ENCODE measurements at places on chromosomes 12 and 14. TPM values are rescaled to one million over a fixed set of nuclear protein-coding genes. Genes with fewer than 3 reads are reported as not detected.

DNA sequence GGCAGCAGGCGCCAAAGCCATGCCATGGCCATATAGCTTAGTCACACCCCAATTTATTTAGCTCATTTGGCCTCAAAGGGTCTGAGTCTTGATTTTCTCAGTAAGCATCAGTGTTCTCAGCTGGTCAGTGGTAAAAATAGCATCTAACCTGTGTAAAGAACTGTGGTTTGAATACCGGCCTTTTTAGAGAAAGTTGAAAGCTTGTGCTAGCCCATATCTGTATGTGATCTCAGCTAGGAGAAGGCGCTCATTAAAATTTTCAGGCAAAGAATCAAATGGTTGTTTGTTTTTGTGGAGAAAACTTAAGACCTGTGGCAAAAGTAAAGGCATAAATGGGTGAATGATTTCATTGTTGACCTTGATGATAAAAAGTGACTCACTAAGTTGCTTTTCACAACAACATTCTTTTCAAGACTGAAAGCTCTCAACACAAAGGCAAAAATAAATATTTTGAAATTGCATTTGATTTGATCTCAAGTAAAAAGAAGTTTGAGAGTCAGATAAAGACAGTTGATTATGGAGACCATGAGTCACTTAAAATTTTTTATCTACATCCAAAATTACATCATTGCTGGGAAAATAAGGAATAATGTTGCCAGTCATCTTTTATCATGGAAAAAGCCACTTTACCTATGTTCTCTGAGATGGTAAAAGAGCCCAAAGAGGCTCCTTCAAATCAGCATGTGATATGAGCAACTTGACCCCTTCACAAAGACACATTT, 128.5 kb upstream of the RGS6 start:
- DNase-seq, result no peak

- DNase-seq, result no peak
Observed at GRCh38 chr12:48557919-48558318, 11.9 kb downstream of the LALBA start.

DNA sequence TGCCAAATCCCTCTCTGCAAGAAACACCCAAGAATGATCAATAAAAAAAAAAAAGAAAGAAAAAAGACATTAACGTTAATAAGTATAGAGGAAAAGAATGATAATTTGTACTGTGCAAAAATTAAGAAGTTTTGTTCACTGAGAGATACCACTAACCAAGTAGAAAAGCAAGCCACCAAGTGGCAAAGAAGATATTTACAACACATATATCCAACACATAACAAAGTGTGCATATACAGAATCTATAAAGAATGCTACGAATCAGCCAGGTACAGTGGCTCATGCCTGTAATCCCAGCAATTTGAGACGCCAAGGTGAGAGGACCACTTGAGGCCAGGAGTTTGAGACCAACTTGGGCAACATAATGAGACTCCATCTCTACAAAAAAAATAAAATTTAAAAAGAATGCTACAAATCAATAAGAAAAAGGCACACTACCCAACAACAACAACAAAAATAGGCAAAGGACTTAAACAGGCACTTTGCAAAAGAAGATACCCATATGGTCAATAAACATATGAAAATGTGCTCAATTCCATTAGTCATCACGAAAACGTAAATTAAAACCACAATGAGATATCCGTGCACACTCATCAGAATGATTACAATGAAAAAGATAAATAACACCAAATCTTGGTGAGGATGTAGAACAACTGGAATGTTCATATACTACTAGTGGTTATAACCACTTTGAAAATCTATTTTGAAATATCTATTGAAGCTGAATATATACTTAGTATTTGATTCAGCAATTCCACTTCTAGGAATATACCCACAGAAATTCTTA, 19.8 kb downstream of the GALNT4 start:
- DNase-seq, result no peak

GRCh38 chr14:100898465-100898864, 5.1 kb downstream of the RTL1 start:
- DNase-seq, result no peak

- DNase-seq, result no peak
Observed at GRCh38 chr12:123485756-123486155, 27.8 kb downstream of the SNRNP35 start.

OR6C6 gene
- not detected for total RNA-seq

DNA sequence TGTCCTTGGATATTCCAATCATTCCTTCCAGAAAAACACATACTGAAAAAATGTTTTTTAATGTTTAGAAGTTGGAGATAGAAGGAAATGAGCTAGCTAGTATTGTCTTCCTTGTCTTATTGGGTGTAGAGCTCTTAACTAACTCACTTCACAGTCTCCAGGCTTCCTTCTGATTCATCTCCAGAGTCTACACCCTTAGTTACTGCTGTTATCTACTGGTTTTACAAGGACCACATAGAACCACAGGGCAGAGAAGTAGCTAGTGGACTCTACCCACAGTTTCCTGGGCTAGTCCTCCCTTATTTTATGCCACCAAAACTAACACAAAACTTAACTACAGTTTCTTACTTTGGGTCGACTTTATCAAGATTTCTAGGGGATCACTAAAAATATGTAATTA, 31.0 kb upstream of the DHRS4 start:
- DNase-seq, result no peak

GLIPR1L1 gene
- not detected for total RNA-seq

DNA sequence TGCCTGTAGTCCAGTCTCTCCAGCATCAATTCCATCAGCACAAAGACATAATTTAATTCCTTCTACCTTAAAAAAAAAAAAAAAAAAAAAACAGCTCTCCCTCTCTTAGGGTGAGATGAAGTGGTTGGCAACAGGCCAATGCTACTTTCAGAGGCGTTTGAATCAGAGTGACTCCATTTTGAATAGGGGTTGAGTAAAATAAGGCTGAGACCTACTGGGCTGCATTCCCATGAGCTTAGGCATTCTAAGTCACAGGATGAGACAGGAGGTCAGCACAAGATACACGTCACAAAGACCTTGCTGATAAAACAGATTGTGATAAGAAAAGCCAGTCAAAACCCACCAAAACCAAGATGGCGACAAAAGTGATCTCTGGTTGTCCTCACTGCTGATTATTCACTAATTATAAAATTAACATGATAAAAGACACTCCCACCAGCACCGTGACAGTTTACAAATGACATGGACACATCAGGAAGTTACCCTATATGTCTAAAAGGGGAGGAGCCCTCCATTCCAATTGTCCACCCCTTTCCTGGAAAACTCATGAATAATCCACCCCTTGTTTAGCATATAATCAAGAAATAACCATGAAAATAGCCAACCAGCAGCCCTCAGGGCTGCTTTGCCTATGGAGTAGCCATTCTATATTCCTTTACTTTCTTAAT, 6.9 kb upstream of the TCL1B start:
- DNase-seq, result no peak

DNA sequence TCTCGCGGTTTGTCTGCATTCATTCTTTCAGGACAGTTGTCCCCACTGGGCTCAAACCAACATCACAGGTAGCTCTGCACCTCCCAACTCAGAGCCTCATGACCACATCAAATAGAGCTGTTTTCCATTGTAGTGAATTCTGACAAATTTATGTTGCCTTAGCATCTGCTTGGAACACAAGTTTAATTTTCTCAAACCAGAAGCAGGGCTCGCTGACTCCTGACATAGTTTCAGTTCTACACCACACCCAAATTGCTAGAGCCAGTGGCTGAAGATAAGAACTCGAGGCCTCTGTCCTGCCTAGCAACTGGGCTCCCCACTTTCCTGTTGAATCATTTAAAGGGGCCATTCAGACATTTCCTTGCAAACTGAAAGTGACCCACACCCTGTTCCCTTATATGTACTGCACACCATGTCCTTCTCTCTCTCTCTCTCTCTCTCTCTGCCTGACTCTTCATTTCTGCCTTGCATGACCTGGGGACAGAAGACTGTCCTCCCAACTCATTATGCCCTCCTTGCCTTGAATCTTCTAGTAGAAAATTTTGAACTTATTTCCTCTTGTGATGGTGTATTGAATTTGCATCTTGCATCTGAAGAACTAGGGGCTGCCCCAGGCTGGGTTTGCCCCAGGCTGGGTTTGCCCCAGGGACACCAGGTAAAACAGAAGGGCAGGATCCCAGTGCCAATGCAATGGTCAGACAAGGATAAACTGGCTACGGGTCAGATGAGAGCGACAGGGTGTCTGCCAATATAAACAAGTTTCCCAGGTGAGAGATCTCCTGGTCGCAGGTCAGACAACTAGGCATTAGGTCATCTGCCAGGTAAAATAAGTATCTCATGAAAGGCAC, 9.7 kb upstream of the WSCD2 start:
- no peak for DNase-seq

CALCOCO1 gene
- total RNA-seq, result 319 TPM

- DNase-seq, result no peak
Observed at GRCh38 chr12:62948123-62948522, 13.2 kb upstream of the PPM1H start.

TRHDE gene
- 0.89 TPM for total RNA-seq

GRCh38 chr12:131197490-131197889, 243.8 kb downstream of the ADGRD1 start:
- no peak for DNase-seq

DNA sequence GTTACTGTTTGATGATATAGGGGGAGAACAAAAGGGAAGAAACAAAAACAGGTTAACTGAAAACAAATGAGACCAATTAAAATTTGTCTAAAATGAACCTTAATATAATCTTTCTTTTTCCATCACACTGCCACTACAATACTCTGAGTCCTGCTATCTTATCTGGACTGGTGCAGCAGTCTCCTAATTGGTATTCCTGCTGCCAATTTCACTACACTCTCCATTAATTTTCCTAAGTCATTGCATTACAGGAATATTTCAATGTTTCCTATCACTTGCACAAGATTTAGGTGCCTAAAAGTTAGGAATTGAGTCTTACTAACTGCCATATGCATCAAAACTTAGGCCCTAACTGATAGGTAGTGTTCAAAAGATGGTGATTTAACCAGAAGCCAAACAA, 884.9 kb upstream of the MGAT4C start:
- no peak for DNase-seq

TRPV4 gene
- total RNA-seq, result 4.0 TPM

DNA sequence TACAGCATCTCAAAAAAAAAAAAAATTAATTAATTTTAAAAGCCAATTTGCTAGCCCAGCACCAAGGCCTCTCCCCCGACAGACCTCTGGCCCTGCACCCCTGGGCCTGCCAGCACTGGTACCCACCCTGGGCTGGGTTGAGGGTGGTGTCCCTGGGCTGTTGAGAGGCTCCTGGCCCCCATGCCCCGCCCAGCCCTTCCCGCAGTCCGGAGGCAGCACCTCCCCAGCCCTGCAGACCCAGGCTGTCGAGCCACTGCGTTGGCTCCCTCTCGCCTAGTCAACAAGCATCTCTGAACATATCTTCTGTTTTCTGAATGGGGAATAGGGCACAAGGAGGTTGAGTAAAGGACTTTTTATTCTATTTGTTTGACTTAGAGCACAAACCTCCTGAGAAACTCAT, 87.1 kb downstream of the FBXL14 start:
- DNase-seq, result no peak

GRCh38 chr12:122989225-122989839, 8.9 kb downstream of the ARL6IP4 start:
- no peak for DNase-seq

All from suprapubic skin (tissue), 4 donors.